Stimulated activated CD8-positive, alpha-beta memory T cell treated with anti-CD3 and anti-CD28 coated beads, Interleukin-15, amount 100 ng/mL, for 24 hours (primary cell): ENCODE measurements at places on chromosomes 11 and 22.

- DNase-seq: no peak
Observed at GRCh38 chr11:74092425-74092824, 78.4 kb downstream of the C2CD3 start.

GRCh38 chr11:117870103-117870952 lies 6.1 kb downstream of the FXYD6 start:
- DNase-seq: no peak

DNA sequence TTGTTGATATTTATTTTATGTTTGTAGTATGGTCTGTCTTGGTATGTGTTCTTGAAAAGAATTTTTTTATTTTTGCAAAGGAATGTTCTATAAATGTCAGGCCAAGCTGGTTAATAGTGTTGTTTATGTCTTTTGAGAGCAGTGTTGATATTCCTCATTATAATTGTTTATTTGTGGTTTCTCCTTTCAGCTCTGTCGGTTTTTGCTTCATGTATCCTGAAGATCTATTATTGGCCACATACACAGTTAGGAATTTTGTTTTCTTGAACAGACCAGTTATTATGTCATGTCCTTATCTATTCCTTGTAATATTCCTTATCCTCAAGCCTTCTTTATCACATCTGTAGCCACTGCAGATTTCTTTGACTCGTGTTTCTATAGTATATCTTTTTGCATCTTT lies 56.5 kb downstream of the PDHX start:
- no peak for DNase-seq

- no peak for DNase-seq
Observed at GRCh38 chr11:107860688-107861087, 2.1 kb upstream of the SLC35F2 start.

DNA sequence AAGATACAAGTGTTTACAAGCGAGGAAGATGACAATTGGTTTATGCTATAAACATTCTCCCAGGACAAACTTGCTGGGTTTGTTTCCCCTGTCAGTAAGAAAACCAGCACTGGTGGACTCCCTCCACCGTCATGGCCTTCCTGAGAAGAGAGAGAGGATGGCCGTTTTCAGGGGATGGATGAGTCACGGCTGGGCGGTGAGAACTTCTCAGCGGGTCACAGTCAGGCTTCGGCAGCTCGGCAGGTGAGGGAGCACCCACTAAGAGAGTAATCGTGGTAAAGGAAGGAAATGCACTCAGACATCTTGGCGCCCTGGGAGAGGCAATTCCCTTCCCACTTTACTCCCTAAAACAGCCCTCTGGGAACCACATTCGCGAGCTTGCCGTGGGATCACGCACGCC lies 83.9 kb downstream of the NCAM1 start:
- DNase-seq: no peak

- no peak for DNase-seq
Observed at GRCh38 chr11:20355221-20356219, 8.0 kb upstream of the HTATIP2 start.

GRCh38 chr22:17198170-17199002 lies 20.8 kb downstream of the ADA2 start:
- DNase-seq: no peak

DNA sequence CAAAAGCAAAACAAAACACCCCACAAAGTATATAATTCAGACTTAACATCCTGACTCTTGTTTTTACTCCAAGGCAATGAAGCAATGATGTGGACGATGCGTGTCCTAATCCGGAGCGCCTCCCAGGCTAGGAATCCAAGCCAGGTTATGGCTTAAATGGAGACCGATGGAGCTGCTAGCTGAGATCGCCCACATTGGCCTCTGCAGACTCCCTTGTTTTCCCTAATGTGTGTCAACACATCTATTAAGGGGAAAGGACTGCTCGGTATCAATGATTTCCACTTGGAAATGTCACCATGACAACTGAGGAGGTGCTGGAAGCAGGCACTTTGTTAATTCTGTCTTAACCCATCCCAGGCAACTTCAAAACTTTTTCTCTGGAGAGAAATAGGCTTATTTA lies 311.7 kb downstream of the TBC1D22A start:
- no peak for DNase-seq

- DNase-seq: no peak
Observed at GRCh38 chr11:65554057-65554818, 3.9 kb downstream of the LTBP3 start.

- no peak for DNase-seq
Observed at GRCh38 chr11:64918017-64918416, 1.0 kb upstream of the ATG2A start.

DNA sequence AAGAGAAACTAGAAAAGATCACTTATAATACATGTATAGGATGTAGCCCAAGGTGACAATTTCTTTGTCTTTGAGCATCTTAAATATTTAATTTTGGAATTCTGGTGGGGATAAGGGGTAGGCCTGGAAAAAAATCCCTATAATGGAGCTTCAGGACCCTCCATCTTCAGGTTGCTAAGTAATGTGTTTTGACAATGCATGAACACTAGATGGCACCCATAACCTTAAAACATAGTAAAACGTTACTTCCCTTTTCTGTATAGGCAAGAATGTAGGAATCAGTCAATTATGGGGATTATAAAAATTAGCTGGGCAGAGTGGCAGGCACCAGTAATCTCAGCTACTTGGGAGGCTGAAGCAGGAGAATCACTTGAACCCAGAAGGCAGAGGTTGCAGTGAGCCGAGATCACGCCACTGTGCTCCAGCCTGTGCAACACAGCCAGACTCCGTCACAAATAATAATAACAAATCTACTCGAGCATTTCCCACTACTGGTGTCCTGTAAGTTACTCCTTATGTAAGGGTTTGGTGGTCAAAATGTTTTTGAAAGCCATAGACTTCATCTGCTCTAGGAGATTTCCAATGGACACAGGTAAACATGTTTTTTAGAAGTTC lies 541.9 kb upstream of the CCDC90B start:
- no peak for DNase-seq

DNA sequence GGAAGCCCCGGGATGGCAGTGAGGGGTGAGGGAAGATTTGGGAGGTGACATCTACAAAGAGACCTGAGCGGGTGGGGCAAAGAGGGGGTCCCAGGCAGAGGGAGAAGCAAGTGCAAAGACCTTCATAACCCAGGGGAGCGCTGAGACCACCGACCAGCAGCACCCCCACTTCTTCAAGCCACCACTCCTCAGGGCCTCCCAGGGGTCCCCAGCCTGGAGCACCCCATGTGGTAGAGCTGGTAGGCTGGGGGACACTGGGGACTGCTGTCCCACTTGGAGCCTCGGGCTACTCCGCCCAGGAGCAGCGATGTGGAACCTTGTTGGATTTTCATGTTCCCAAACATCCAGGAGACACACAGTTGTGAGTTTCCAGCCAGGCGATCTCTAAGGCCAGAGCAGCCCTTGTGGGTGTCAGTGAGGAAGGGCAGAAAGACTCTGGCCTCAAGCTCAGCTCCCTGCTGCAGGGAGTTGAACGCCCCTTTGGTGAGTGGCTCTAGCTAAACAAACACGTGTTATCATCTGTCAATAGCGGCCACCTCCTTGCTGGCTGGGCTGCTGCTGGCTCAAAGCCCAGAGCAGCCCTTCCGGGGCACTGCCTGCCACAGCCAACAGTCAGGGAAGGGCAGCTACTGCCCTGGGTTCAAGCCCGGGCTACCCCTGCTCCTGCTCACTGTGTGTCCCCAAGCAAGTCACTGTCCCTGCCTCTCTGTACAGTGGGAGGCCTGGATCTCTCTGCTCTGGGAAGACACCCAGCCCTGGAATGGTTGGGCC lies 25.7 kb upstream of the CHKA start:
- no peak for DNase-seq

- DNase-seq: no peak
Observed at GRCh38 chr22:22871536-22872278, 15.9 kb upstream of the IGLL5 start.

GRCh38 chr11:79506734-79507344 lies 66.0 kb upstream of the TENM4 start:
- no peak for DNase-seq

DNA sequence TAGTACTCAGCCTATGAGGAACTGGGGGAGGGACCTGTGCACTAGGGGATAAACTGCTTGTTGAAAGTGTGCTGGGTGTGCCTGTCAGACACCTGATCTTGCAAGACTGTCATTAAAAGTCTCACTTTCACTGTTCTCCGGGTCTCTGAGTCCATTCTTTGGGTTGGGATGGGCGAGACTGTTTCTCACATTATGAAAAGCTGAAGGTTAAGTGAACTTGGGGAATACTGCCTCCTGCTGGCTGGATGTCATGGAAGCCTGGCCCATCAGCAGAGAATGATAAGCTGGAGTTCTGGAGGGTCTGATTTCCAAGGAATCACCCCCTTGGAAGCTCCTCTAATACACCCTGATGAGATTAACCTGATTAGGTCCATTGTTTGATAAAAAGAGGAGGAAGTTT lies 9.0 kb upstream of the VPREB1 start:
- DNase-seq: peak; percentile 17

DNA sequence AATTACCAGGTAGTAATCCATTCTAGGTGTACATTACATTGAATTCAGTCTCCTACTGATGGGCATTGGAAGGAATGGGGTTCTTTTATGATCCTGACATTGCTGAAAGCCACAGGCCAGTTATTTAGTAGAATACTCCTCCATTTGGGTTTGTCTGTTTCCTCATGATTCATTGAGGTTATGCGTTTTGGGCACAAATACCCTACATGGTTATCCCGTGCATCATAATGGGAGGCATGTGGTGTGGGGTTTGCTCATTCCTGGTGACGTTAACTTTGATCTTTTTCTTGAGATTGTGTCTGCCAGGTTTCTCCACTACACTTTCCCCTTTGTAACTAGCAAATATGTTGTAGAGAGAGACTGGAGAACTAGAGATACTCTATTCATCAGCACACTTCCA lies 5.5 kb downstream of the FOLR3 start:
- DNase-seq: no peak

DNA sequence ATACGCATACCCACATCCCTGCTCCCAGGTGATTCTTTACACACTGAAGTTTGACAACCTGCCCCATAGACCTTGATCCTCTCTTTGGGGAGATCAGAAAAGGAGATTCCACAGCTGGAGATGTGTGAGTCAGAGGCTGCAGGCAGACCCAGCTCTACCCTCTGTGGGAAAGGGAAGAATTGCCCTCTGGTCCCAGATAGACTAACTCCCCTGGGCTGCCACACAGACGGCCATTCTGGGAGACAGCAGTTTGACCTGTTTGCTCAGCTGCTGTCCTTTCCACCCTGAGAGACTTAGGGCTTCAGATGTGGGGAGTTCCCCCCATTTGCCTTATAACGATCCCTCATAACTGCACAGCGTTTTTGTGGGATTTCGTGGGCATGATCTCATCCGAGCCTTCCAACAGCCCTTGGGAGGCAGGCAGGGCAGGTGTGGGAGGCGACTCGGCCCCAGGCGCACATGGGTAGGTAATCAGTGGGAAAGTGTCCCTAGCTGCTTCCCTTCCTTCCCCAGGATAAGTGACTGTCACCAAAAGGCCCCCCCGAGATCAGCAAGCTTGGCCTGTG lies 14.1 kb downstream of the FAM83F start:
- no peak for DNase-seq

DNA sequence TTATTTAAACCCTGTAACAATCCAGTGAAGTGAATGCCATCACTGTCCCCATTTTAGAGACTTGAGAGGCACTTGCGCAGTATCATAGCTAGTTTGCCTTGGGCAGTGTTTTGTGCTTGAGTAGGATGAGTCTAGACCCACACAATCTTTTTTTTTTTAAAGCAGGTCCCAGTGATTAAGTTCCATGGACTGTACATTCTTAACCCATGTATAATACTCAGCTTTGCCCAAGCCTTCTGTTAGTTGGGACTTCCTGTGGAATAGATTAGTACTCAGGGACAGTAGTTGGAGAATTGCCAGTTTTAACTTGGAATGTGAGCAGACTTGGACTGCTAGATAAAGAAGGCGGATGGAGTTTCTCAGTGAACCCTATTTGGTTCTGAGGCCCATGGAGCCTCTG lies 108.6 kb upstream of the RASSF10 start:
- no peak for DNase-seq

DNA sequence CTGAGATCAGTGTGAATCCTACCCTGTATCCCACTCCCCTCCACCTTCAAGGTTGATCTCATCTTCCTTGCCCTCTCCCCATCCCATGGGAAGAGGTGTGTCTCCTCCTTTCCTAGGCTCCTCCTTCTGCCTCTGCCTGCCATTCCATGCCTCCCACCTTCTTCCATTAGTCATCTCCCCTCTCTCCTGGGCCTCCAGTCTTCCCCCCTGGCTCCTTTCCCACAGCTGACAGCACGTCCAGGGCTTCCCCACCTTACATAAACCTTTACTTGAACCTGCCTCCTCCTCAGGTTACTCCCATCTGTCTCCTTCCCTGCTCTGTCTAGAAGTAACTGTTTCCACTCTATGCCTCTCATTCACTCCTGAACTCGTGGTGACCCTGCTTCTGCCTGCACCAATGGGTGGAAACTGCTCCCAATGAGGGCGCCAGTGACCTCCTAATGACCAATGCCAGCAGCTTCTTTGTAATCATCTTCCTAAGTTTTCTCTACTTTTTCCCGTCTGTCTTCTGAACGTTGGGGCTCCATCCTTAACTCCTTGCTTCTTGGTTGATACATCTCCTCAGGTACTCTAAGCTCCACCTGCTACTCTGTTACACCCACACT lies 266.9 kb upstream of the NARS2 start:
- no peak for DNase-seq

- no peak for DNase-seq
Observed at GRCh38 chr11:69919659-69920344, 100.6 kb upstream of the FGF3 start.

DNA sequence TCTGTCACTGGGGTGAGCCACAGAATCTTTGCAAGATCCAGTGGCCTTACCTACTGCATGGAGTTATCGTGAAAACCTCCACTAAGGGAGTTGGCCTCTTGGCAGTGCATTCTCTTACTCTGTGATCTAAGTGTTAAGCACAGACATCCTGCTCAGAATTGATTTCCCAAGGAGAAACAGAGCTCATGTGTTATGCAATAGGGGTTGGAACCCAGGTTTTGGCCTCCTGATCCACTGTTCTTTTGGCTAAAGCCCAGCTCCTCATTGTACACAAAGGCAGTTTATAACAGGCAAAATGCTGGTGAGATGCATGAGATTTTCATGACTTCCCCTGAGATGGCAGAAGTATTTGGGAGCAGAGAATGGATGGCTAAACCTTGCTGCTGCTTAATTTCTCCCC lies 11.8 kb downstream of the DTX4 start:
- DNase-seq: no peak

DNA sequence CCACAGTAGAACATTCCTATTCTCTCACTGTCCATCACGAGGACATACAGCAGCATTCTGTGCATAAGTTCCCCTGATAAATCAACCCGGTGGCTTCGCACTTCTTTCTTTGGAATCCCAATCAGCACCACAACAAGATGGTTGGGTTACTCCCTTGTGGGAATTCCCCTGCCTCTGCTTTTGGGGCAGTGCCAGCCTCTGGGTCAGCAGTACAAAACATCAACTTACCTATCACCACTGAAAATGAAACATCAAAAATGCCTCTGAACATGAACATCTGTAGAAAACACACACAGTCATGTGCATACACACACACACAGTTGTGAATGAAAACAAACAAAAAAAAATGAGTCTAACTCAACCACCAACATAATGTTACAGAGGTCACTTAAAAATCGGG lies 79.3 kb downstream of the KCNA4 start:
- DNase-seq: no peak
